Upper lobe of left lung (tissue), 6 donors: ENCODE measurements at places on chromosomes 11 and 22.

DNA sequence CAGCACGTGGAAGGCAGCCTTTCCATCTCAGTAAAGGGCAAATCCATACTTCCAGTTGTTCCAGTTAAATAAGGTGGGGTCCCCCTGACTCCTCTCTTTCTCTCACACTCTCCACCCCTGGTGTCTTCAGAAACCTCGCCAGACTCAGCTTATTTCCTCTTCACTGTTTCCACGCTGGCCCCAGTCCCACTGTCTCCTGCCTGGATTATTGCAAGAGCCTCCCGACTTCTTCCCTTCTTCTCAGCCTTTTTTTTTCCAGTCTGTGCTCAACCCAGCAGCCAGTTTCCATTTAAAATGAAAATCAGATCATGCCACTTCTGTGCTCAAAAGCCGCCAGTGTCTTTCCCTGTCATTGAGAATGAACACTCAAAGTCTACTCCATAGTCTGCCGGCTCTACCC lies 131.4 kb downstream of the PKNOX2 start:
- no peak for DNase-seq

GRCh38 chr11:65814986-65815565 lies 18.7 kb upstream of the SNX32 start:
- no peak for DNase-seq

GRCh38 chr11:123164732-123165450 lies 30.2 kb downstream of the CLMP start:
- no peak for DNase-seq

- no peak for DNase-seq
Measured at GRCh38 chr11:36447514-36447913, 62.6 kb downstream of the TRAF6 start.

- no peak for DNase-seq
Measured at GRCh38 chr11:70915158-70915985, 337.0 kb downstream of the SHANK2 start.

GRCh38 chr11:111845276-111846028 lies 25.9 kb downstream of the ALG9 start:
- DNase-seq = no peak

GRCh38 chr11:98800696-98801095 lies 220.1 kb upstream of the CNTN5 start:
- DNase-seq = no peak

GRCh38 chr11:58047818-58048217 lies 17.1 kb downstream of the OR6Q1 start:
- no peak for DNase-seq

DNA sequence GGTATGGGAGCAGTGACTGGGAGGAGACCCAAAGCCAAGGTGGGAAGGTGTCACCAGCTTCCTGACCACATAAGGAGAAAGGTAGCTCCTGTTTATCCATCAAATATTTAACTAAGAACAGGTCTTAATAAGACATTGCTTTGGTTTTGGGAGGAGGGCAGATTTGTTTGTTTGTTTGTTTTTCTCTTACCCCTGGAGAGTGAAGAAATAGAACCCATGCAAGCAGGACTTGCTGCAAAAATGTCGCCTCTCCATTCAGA lies 26.2 kb upstream of the CD44 start:
- DNase-seq = no peak

DNA sequence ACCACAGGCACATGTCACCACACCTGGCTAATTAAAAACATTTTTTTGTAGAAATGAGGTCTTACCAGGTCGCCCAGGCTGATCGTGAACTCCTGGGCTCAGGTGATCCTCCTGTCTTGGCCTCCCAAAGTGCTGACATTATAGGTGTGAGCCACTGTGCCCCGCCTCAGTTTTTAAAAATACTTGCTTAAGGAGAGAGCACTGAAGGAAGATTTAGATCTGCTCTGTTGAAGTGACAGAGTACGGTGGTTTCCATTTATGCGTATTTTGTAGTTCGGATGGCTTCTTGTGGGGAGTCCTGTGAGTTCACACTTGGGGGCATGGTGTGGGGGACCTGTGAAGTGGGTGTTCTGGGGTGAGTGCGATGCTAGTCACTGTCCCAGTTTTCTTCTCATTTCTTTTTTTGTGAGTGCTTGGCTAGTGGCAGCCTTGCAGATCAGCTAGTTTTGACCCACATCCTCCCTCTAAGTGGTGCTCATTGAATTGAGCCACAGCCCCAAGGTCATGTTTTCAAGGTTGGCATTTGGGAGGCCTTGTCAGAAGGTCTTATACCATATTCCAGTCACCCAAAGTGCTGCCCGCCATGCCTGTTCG lies 31.5 kb downstream of the PTPRJ start:
- no peak for DNase-seq

- no peak for DNase-seq
Measured at GRCh38 chr11:8354622-8355415, 91.1 kb upstream of the LMO1 start.

DNA sequence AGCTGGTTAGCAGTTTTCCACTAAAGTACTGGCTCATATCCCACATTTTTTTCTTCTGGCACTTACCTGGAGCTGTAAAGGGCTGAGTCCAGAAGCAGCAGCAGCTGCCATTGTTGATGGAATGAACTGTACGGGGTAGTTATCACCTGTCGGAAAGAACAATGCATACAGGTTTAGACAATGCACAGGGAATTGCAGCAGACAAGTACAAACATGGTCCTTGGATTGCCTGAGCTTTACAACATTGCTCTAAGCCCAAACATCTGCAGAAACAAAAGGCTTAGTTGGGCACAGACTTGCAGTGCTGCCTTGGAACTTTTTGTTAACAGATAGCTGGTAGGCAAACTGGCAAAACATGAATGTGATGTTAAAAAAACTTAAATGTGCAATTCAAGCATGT lies 258.8 kb downstream of the SOX6 start:
- no peak for DNase-seq

GRCh38 chr11:134944986-134945385 lies 532.9 kb upstream of the B3GAT1 start:
- DNase-seq = no peak

GRCh38 chr22:38632528-38632927 lies 23.7 kb downstream of the FAM227A start:
- no peak for DNase-seq

DNA sequence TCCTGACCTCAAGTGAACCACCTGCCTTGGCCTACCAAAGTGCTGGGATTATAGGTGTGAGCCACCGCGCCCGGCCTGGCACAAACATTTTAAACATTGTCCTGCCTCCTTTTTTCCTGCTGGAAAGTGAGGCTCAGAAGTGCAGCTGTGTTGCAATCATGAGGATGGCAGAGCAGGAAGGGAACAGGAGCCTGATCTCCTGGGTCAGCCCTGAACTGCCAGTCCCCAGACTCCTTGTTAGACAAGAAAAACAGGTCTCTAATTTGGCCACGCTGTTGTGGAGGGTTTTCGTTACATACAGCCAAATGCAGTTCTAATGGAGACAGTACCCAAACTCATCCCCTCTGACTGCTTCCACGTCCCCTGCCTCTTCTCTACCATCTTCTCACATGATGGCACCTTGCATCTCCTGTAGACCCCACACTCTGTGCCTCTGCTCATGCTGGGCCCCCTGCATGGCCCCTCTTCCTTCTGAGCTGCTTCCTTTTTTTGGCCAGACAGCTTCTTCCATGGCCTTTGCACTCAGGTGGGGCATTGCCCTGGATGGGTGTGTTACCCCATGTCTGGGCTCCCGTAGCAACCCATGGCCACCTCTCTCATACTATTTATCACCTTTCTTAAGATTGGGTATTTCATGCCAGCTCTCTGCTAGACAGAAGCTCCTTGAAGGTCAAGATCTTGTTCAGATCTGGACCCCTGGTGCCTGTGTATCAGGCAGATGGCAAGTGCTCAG lies 227.1 kb downstream of the CEP164 start:
- no peak for DNase-seq

DNA sequence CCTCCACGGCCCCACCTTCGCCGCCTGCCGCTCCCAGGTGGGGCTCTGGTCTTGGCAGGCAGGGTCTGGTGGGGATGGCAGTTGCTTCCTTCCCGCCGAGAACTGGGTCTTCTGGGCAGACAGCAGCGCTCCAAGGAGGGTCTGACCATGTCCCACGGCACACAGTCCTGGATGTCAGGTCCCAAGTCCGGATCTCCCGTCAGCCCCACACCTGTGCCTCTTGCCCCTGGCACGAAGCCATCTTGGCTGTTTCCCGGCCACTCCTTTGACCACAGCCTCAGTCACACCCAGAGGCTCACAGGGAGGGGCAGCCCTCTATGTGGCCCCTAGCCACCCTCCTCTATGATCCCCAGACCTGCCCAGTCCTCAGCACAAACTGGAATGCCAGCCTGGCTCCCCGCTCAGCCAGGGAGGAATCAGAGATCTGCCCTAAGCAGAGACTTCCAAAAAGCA lies 14.3 kb downstream of the MUC5B start:
- no peak for DNase-seq

GRCh38 chr11:31779374-31779791 lies 31.7 kb downstream of the PAX6 start:
- no peak for DNase-seq

- DNase-seq = peak; percentile 10
Measured at GRCh38 chr11:2207773-2208621, 36.4 kb upstream of the TH start.

GRCh38 chr22:30602049-30602448 lies 4.9 kb upstream of the TCN2 start:
- DNase-seq = no peak
